ENCODE measurements at places on chromosomes 6 and 20.

GRCh38 chr20:51378171-51378928 is 164.2 kb downstream of the NFATC2 start:
- DNase-seq: no peak

GRCh38 chr6:69064226-69064625 is 429.1 kb downstream of the ADGRB3 start:
- no peak for DNase-seq

DNA sequence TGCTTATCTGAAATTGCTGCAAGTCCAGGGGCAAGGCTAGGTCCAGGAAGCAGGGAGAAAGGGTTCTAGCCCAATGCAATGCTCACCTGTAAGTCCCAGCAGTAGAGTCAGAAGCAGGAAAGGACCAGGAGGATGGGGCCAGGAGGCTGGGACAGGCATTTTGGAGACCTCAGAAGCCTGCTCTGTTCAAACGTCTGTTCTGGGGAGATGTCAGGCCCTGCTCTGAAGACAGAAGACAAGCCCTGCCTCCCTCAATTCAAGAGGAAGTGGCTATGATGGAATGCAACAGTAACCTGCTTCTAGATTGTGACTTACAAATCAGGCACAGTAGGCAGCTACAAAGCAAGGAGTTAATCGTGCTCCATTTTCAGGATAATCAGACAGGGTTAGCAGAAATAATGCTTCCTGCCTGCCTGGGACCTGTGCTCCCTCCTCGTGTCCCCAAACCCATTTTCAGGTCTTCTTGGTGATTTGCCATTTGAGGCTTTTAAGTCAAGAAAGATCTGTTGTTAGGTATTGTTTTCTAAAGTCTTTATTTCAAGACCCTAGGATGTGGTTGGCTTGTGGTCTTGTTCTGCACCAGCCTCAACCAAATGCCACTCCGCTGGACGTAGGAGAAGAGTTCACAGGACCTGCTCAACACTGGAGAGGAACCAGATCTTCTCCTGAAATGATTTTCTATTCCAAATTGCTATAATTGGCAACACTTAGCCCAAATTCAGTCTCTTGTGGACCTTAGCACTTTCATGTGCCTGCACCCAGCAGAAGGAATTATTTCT is at the start of gene SIRPG:
TSS of gene SIRPG (minus strand) at position 224 of the 779 bp plus-strand sequence. CDS start at position 159, 65 bp downstream.
- no peak for DNase-seq

- no peak for DNase-seq
Observed at GRCh38 chr20:13341737-13342393, 120.8 kb downstream of the ISM1 start.

- no peak for DNase-seq
Observed at GRCh38 chr6:15366003-15366535, 120.2 kb downstream of the JARID2 start.

DNA sequence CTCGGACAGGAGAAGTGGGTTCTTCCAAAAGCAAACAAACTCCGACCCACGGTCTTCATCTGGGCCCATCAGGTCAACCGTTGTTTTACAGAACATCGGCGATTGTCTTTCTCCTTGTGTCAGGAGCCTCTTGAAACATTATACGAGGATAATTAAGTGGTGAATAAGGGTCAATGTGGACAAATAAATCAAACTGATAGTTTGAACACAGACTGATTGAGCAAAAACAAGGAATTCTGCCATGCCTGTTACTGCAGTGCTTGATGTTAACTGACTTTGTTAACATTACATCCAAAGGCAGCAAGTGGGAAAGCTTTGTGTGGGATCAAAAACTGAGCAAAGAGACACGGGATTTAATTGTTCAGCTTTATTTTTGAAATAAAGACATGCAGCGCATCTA is 101.1 kb upstream of the IFNGR1 start:
- DNase-seq: no peak

GRCh38 chr6:167208819-167209576 is 51.2 kb upstream of the GPR31 start:
- DNase-seq: no peak

DNA sequence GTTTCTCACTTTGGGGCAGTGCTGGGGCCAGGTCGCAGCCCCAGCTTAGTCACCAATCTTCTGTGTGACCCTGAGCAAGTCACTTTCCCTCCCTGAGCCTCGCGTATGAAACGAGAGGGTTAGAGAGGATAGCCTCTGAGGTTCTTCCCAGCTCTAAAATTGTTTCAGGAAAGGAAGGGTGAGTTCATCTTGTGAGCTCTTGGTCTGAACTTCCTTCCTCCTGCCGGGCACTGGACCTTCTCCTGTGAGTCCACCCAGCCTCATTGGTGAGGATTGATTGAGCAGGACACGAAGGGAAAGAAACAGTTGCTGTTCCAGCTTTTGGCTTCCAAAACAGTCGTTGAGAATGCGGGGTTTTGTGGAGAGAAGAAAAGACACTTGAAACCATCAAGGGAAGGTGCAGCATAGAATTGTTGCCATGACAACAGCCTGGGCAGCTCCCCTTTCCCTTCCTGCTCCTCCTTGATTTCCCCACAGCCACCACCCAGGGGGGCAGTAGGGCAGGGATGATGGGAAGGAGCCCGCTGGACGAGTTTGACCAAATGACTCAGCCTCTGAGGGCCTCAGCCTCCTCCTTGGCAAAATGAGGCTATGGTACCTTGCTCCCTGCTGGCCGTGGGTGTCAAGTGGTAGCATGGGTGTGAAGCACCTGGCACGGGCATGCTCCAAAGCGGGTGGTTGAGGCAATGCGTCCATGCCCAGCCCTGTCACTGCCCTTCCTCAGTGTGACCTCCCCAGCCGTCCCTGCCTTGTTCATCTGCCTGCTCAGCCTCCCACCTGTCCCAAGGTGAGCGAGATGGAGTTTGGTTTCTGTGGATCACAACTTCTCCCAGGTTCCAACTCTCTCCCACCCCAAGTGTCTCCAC is 107.8 kb downstream of the CDC5L start:
- no peak for DNase-seq

GRCh38 chr6:31272836-31273626 is 1.1 kb upstream of the HLA-C start:
- no peak for DNase-seq

DNA sequence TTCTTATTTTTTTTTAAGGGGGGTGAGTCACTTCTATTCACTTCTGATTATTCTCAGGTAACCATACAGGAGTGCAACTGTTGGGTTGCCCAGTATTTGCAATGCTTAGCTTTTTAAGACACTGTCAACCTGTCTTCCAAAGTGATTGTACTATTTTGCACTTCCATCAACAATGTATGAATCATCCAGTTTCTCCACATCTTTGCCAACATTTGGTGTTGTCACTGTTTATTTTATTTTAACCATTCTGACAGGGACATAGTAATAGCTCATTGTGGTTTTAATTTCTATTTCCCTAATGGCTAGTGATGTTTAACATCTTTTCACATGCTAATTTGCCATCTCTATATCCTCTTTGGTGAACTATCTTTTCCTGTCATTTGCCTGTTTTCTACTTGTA is 1.4 kb upstream of the SLC13A3 start:
- no peak for DNase-seq

DNA sequence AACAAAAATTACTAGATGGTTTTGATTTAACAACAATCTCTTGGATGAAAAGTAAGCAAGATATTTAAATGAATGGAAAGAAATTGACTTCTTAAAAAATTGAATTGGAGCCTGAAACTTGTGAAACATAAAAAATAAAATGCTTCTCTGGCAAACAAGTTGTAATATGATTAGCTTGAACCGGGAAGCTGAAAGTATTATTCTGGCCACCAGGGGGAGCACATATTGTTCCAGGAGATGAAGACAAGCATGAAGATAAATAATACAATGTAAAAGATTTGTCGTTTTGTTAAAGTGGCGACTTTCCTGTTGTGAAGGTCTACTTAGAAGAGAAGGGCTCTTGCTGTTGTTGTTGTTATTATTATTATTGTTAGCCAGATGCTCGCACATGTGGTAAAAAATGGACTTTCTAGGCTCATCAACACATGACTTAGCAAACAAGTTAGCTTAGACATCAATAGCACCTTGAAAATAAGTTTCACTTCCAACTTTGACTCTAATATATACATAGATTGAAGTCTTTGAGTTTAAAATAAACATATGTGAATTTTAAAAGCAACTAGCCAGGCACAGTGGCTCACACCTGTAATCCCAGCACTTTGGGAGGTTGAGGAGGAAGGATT is 14.2 kb downstream of the PAX1 start:
- DNase-seq: no peak

DNA sequence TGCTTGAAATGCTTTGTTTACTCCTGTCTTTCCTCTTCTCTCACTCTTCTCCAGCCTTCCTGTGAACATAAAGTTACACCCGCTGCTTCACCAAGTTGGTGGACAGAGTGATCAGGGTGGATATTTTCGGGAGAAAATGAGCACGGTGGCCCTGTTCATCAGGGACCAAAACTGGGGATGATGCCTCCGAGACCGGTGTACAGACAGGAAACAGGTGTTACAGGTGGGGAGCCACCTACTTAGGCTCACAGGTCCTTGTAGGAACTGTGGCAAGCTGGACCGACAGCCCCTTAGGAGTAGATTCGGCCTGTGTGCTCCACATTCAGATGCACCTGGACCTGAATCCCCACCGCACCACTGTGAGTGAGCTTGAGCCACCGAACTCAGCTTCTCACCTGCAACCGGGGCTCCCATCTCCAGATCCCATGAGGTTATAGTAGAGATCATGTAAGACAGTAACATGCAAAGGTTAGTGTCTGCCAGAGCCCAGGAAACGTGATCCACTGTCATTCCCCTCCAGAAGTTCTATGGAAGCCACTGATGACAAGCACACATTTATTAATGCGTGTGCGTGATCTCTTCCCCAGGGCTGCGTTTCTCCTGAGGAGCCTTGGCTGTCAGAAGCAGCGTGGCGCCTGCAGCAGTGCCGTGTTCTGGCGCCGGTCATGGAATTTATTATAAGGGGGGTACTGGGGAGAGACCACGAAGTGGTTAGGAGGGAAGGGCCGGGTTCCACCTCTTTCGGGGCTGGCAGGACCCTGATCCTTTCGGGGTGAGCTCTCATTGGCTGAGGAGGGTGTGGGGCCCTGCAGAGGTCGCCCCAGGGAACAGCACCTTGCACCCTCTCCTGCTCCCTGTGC is 94.2 kb downstream of the ERMARD start:
- no peak for DNase-seq

GRCh38 chr6:138161088-138161337 is 726 bp upstream of the ARFGEF3 start:
- DNase-seq: no peak

GRCh38 chr6:3882431-3882830 is 33.3 kb downstream of the FAM50B start:
- DNase-seq: no peak

GRCh38 chr6:109998159-109998785 is 20.2 kb downstream of the GPR6 start:
- DNase-seq: no peak

- no peak for DNase-seq
Observed at GRCh38 chr6:32082478-32082877, 26.7 kb downstream of the TNXB start.

DNA sequence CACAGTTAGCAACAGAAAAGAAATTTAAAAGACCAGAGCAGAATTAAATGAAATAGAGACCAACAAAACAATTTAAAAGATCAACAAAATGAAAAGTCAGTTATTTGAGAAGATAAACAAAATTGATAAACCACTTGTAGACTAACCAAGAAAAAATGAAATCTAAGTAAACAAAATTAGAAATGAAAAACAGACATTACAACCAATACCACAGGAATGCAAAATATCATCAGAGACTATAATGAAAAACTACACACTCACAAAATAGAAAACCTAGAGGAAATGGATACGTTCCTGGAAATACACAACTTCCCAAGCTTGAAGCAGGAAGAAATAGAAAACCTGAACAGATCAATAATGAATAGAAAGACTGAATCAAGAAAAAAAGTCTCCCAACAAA is 97.8 kb downstream of the WDR27 start:
- DNase-seq: no peak

GRCh38 chr20:7596541-7596940 is 343.7 kb downstream of the HAO1 start:
- DNase-seq: no peak

GRCh38 chr6:136411025-136411325 is 121.3 kb upstream of the BCLAF1 start:
- DNase-seq: no peak

DNA sequence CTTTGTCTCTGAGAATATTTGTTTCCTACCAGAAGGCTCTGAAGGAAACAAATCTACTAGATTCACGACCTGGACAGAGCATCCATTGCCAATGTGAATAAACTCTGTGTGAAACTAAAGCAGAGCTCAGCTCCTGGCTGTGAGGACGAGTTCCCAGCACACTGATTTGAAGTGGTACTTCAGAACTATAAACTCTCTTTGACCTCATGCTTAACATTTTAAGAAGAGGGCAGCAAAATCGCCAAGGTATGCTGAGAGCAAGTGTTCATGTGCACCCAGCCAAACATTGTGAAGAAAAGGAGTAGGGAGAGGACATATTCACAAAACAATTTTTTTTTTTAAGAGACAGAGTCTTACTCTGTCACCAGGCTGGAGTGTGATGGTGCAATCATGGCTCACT is 33.7 kb upstream of the ZNF133 start:
- DNase-seq: no peak

GRCh38 chr6:147037881-147038280 is 166.3 kb upstream of the STXBP5 start:
- DNase-seq: no peak

- DNase-seq: no peak
Observed at GRCh38 chr20:62664019-62664971, 22.0 kb downstream of the SLCO4A1 start.

GRCh38 chr20:37925265-37926165 is 22.6 kb downstream of the VSTM2L start:
- no peak for DNase-seq

DNA sequence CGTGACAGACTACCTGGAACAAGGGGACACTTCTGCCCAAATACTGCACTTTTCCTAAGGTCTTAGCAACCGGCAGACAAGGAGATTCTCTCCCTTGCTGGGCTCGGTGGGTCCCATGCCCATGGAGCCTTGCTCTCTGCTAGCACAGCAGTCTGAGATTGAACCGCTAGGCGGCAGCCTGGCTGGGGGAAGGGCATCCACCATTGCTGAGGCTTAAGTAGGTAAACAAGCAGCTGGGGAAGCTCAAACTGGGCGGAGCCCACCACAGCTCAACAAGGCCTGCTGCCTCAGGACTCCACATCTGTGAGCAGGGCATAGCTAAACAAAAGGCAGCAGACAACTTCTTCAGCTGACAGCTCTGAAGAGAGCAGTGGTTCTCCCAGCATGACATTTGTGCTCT is 87.8 kb upstream of the ASCC3 start:
- no peak for DNase-seq

DNA sequence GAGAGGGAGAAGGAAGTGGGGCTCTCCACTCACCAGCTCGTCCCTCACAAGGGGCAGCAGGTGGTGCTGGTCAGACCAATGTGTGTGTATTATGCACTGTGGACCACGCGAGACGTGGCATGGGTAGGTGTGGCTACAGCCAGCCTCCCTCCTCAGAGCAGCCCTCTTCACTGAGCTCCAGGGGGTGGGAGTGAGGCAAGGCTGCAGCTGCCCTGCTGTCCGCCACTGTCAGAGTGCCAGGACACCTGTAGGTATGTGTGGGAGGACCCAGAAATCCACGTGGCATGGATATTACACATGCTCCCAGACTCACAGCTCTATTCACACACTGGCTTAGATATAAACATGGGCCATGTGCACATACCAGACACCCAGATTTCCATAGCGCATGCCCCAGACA is 90.3 kb downstream of the VEGFA start:
- DNase-seq: no peak
